ENCODE measurements at places on chromosomes 16 and 17.

GRCh38 chr16:79985606-79986005 is 385.1 kb upstream of the MAF start:
- no peak for DNase-seq

DNA sequence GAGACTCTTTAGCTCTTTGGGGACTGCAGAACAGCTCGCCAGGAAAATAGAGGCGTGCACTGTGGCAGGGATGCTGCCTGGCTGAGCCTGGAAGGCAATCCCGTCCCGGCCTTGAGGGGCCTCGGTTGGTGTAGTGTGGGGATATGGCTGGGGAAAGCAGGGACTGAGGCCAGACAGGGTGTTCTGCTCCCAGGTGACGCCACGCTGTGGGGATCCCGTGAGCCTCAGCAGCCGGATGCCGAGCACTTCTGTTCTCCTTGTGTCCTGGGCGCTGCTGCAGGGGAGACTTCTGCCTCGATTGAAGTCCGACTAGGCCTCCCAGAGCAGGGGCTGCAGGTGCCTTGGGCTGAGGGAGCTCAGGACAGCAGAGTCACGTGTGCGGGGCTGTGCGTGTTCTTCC is 72.6 kb downstream of the BANP start:
- DNase-seq: no peak

GRCh38 chr17:44351961-44352827 is 7.1 kb downstream of the GRN start:
- no peak for DNase-seq

- peak; percentile 13 for DNase-seq
Measured at GRCh38 chr16:50802000-50802399, 60.1 kb downstream of the CYLD start.

- DNase-seq: no peak
Measured at GRCh38 chr17:50924800-50925199, 58.6 kb upstream of the TOB1 start.

DNA sequence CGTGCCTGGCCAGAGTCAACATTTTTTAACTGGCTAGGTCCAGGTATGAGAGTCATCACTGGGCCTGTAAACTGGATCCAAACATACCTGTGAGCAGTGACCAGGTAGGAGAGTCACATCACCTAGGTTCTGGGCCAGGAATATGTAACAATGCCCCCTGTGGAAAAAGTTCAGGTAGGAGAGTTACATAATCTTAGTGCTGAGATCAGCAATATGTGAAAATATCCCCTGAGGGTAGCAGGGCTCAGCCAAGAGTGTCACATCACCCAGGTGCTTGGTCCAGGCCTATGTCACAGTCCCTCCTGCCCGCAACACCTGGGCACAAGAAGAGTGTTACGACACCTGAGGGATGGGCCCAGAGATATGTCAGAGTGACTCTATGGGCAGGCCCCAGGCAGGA is 2104.7 kb downstream of the TP53TG3F start:
- DNase-seq: no peak

DNA sequence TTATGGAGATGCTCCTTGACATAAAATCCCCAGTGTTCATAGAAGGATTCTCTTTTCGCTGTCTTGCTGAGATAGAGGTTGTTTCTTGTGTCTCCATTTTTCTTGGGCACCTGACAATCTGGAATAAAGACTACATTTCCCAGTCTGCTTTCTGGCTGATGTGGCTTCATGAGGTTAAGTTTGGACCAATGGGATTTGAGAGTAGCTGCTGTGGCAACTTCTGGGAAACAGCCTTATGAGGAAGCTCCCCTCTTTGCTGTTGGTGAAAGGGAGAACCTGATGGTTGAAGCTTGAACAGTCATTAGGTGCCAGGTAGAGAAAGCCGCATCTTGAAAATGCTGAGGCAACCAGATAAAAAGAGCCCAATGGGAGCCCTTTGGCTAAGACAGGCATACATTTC is 24.4 kb downstream of the HS3ST4 start:
- no peak for DNase-seq

- DNase-seq: no peak
Measured at GRCh38 chr16:30054451-30054850, 11.1 kb upstream of the ALDOA start.

DNA sequence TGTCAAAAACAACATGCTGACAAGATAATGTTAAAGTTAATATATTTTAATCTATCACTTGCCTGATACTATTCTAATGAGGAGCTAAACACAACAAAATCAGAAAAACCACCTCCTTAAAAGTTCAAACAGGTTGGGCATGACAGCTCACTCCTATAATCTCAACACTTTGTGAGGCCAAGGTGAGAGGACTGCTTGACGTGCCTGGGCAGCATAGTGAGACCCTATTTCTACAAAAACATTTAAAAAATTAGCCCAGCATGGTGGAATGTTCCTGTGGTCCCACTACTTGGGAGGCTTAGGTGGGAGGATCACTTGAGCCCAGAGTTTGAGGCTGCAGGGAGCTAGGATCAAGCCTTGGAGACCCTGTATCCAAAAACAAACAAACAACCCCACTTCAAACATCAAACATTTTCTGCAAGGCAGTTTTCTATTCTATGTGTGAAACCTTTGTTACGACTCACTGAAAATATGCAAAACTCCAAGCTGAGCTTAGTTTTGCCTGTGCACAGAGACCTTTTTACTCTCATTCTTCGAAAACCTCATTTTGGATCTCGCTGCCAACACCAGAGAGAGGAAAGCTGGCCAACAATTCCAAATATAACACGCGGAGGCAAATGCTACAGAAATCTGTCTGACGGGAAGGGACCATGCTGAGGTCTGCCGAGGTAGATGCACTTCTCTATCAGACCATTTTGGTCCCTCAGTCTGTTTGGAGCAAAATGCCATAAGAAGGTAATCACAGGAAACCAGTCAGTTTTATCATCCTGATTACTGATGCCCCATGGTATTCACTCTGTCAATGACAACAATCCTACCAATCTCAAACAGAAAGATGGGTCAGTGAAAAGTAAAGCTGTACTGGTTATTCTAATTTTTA is 6.2 kb downstream of the PHF12 start:
- no peak for DNase-seq

GRCh38 chr17:1941272-1942065 is 83.7 kb downstream of the RTN4RL1 start:
- no peak for DNase-seq

DNA sequence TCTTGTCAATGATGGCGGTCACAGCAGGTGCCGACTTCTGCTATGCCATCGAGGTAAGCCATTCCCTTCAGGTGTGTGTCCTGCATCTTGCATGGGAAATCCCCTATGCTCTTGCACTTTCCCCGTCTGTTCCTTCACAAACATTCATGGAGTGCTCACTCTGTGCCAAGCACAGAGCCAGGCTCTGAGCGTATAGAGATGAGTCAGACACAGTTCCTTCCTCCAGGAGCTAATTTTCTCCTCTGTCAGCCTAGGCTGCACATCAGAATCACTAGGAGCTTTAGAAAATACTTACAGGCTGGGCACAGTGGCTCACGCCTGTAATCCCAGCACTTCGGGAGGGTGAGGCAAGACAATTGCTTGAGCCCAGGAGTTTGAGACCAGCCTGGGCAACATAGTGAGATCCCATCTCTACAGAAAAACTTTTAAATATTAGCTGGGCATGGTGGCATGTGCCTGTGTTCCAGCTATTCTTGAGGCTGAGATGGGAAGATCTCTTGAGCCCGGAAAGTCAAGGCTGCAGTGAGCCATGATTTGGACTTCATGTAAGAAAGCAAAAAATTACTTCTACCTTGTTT is 14.1 kb downstream of the PRMT7 start:
- DNase-seq: no peak

GRCh38 chr16:53503991-53504663 is 1.1 kb upstream of the AKTIP start:
- DNase-seq: peak; percentile 68

DNA sequence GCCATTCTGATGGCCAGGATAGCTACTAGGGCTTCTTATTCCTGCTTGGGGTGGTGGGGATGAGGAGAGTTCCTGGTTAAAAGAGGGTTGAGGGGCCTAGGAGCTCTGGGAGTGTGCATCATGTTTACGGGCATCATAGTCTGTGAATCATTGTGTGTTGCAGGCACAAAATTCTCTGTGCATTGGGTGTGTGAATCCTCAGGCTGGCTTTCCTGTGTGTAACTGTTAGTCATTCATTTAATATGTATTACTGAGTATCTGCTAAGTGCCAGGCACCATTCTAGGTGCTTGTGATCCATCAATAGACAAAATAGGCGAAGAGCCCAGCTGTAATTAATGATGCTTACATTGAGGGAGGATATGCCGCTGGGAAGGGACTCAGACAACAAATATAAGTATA is 5.8 kb downstream of the PPY start:
- DNase-seq: no peak

GRCh38 chr17:3754458-3755334 is 31.0 kb downstream of the HASPIN start:
- no peak for DNase-seq

DNA sequence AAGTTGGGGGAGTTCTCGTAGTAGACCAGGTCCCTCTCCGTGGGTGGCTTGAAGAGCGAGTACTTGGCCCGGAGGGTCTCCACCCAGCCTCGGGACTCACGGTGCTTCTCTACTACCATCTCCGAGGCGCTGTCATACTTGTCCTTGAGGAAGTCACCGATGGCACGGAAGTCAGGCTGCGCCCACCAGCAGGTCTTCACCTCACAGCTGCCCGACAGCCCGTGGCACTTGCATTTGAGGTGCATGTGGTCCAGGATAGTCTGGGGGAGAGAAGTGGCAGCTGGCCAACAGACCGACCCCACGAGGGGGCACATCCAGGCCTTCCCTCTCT is 50.0 kb downstream of the WNT3 start:
- DNase-seq: no peak

GRCh38 chr16:14150796-14151195 is 79.7 kb downstream of the MRTFB start:
- DNase-seq: no peak

- peak; percentile 14 for DNase-seq
Measured at GRCh38 chr17:55487695-55488432, 23.4 kb downstream of the SMIM36 start.

GRCh38 chr17:62008294-62008693 is 56.8 kb downstream of the MED13 start:
- no peak for DNase-seq

DNA sequence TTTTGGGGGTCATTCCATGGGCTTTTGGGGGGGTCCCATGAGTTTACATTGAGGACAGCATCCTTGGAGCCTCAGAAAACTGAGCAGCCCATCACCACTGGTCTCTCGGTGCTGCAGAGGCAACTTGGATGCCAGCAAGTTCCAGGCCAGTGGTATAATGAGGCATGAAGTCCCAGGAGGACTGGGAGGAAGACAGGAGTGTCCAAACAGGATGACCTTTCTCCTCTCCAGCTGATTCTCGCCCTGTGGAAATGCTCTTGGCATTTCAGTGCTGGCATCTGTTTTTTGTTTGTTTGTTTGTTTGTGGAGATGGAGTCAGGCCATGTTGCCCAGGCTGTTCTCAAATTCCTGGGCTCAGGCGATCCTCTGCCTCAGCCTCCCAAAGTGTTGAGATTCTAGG is 347.6 kb downstream of the SNX29 start:
- DNase-seq: no peak

GRCh38 chr16:59210955-59211541 is 476.9 kb upstream of the GOT2 start:
- no peak for DNase-seq

DNA sequence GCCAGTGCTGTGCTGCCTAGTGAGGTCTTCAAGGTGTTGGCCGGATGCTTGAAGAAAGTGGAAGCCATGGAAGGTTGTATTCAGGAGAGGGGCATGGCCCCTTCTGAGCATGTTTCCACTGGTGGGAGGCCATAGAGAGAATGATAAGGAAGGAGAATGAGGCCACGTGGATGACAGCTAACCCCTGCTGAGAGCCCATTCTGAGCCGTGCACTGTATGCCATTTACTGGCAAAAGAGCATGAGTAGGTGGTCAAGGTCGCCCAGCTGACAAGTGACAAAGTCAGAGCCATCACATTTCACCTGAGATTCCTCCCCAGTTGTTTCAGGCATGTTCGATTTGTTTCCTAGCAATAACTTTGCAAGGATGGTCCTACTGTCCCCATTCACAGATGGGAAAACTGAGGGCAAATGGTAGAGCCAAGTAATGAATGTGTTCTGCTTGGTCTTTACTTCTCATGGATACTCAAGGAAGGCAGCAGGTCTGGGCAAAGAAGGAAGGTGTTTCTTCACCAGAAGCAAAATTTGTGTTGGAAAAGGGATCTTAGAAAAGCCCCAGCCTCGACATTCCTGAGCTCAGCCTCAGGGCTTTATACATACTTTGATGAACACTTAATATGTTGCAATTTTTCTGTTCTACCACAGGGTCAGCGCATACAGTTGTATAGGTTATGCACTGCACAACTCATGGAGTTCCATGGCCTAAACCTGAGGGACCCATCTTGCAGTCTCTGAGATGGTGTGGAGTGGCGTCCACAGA is 10.5 kb upstream of the NKD1 start:
- DNase-seq: no peak

GRCh38 chr17:55588446-55589242 is 77.4 kb upstream of the SMIM36 start:
- DNase-seq: peak; percentile 52

DNA sequence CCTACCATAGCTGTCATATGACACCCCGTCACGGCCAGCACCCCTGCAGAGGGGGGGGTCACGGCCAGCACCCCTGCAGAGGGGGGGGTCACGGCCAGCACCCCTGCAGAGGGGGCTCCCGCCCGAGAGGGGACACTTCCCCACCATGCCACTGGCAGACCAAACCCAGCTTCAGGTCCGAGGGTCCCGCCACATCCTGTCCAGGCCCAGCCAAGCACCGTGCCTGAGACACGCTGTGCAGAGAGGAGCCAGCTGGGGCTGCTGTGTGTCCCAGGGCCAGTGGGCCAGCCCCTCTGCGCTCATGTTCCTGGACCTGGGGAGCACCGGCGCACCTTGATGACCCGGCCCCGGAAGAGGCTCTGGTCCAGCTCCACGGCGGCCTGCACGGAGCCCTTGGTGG is 1.9 kb downstream of the PABPN1L start:
- DNase-seq: no peak

- DNase-seq: no peak
Measured at GRCh38 chr17:17873450-17873991, 36.7 kb upstream of the SREBF1 start.

DNA sequence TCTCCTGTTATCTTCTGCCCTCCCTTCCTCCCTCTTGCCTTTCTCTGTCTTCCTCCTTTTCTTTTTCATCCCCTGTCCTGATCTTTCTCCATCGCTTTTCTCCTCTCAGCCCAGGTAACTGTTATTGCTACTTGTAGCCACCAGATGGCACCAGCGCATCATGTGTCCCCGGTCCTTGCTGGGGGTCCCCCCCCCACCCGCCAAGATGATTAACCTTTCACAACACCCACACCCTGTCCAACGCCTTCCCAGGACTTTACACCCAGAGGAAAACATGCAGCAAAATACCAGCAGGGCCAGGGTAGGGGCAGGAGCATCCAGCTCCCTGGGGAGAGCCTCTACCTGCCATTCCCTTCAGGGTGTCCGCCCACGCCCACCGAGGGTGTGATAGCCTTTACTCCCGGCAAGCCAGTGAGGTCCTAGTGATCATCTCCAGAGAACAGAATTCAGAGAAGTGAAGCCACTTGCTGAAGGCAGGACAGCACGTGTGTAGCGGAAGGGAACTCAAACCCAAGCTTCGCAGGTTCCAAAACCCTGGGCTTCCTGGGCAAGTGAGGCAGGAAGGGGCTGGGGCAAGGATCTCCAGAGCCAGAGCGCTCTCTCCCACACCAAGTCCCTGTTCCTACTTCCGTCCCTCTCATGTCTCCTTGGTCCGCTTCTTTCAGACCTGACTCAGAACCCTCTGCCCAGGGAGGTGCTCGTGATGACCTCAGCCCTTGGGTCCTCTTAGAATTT is 13.4 kb upstream of the TAC4 start:
- DNase-seq: peak; percentile 29

GRCh38 chr17:65550075-65550662 is 11.3 kb downstream of the AXIN2 start:
- no peak for DNase-seq
